ENCODE measurements at places on chromosomes 6 and 20.
A peak's percentile ranks its signal among the peaks of the same experiment; 100 is the strongest.

DNA sequence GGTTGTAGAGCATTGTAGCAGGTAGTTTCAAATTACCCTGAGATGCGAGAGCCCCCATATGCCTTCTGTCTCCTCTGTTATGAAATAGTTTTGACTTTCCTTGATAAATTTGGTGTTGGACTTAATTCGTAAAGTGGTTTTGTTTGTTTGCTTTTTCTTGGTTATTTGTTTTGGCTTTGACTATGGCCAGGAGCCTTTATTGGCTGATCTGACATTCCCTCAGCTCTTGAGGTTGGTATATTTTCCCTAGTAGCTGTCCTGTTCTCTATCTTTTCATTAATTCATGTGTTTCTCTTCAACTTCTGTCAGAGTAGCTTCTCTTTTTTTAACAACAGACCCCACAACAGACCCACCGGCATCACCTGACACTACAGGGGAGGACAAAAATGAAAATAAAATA, 457.4 kb upstream of the MANEA start:
- DNase-seq: no peak

DNA sequence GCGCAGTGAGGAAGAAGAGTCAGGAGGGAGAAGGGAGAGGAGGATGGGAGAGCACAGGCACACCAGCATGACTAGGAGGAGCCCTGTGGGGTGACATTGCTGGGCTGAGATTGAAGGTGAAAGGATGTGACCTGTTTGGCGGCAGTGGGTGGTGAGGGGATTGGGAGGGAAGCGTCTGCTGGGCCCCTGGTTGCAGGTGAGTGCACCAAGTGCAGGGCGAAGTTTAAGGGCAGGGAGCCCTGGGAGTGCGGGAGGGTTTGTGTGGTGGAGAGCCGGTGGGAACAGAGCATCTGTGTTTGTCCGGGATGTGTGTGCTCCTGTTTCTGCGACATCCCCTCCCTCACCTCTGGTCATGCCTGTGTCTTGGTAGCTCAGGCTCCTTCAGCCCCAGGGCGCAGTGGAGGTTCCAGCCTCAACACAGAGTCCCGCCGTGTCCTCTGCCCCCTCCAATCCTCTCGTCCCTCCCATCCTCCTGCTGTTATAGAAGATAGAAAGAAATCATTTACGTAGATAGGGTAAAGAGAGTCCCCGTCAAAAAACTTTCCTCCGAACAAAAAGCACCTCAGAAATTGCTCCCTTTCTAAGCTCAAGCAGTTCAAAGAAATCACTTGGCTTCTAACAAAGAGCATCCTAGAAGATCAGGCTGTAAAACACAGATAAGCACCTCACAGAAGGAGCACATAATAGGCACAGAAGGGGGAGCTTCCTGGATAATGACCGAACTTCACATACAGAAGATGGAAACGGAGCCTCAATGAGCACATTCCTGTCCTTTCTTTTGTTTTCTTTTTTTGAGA, 25.0 kb downstream of the ULBP1 start:
- no peak for DNase-seq

DNA sequence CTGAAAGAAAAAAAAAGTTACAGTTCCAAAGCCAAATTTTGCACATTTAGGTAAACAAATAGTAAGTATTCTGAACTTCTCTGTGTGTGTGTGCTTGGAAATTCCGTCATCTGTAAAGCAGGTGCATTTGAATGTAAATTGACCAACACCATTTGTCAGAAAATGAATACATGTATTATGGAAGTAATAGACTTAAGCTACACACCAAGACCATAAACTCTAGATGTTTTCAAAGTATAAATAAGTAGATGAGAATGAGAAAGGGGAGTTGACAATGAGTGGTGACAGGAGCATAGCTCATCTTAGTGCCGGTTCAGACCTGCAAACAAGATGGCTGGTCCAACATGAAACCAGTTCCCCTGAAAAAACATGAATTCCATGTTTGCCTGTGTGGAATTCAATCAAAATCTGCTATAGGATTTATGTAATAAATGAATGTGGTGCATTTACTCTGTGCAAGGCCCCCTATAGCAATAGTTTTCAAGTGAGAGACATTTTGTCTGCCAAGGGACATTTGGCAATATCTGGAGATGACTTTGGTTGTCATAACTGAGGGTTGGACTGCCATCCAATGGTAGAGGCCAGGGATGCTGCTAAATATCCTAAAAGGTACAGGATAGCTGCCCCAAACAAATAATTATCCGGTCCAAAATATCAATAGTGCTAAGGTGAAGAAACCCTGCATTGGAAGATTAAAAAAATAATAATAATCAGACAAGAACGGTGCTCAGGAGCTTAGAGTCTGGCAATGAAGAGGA, 11.0 kb upstream of the FILIP1 start:
- no peak for DNase-seq

- DNase-seq: no peak
These were observed 398.0 kb downstream of the PLCB1 start for GRCh38 chr20:8530022-8530421.

- DNase-seq: no peak
These were observed 367.8 kb upstream of the CDH4 start for GRCh38 chr20:60884277-60884676.

- no peak for DNase-seq
These were observed 187.1 kb upstream of the TCF21 start for GRCh38 chr6:133701633-133702331.

- no peak for DNase-seq
These were observed 65.3 kb downstream of the CTNNBL1 start for GRCh38 chr20:37759052-37759553.

GRCh38 chr6:52416629-52417151, 3.5 kb upstream of the EFHC1 start:
- DNase-seq: no peak

DNA sequence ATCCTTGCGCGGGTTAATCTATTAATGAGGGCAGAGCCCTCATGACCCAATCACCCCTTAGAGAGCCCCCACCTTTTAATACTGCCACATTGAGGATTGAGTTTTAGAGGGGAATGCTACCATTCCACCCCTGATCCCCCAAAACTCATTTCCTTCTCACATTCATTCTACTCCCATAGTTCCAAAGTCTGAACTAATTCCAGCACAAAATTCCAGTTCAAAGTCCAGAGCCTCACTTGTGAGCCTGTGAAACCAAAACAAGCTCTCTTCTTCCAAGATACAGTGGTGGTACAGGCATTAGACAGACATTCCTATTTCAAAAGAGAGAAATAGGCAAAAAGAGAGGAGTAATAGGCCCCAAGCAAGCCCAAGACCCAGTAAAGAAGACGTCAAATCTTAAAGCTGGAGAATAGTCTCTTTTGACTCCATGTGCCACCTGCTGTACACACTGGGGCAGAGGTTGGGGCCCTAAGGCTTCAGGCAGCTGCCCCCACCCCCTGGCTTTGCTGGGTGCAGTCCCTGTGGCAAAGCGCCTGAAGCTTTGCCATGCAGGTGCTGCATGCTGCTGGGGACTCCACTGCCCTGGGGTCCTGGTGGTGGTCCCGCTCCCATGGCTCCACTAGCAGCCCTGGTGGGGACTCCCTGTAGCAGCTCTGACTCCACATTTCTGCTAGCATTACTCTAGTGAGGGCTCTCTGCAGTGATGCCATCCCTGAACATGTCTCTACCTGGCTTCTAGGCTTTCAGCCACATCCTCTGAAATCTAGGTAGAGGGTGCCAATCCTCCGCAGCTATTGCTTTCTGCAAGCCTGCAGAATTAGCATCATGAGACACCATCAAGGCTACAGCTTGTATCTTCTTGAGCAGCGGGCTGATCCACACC, 41.3 kb downstream of the RSPH3 start:
- DNase-seq: peak; percentile 3

- no peak for DNase-seq
These were observed 380.4 kb downstream of the MMUT start for GRCh38 chr6:49082611-49083010.

DNA sequence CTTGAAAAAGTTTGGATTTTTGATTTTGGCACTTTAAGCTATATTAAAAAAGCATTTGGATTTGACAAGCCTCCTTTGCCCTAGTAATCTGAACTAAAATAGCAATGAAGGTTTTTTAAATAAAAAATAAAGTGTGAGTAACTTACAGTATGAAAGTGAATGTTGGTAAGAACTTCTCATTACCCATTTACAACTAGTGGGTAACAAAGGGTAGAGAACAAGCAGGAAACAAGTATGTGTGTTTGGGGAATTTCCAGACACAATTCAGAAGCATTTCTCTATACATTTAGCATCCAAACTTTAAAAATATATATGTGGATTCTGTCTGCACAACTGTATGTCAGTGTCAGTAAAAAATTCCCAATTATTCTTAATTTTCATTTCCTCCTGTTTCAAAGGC, 2.9 kb downstream of the TMEM30A start:
- no peak for DNase-seq

GRCh38 chr6:33426590-33427511, 7.0 kb downstream of the SYNGAP1 start:
- no peak for DNase-seq

DNA sequence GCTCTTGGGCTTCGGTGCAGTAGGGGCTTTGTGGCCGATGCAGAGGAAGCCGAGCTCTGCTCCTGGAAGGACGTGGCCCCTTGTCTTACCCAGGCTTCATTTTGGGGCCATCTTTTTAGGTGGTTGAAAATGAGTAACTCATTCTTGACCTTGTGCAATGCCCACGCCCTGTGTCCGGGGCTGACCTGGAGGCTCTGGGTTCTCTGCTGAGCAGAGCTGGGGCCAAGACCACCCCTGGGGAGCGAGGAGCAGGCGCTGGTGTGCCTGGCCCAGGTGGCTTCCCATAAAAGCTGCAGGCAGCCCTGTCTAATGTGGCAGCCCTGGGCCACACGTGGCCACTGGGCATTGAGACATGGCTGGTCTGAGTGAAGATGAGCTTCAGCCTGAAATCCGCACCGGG, 25.7 kb downstream of the NTSR1 start:
- DNase-seq: no peak

DNA sequence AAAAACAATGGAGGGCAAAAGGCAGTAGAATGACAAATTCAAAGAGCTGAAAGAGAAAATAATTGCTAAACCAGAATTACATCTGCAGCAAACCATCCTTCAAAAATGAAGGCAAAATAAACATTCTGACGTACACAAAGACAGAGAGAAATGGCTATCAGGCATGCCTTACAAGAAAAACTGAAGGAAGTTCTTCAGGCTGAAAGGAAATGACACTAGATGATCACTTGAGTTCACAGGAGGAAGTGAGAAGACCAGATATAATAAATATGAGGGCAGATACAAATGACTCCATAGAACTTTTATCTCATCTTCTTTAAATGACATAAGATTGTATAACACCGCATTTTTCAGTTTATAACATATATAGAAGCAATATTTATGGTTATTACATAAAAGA, 30.0 kb downstream of the DZANK1 start:
- DNase-seq: no peak

- no peak for DNase-seq
These were observed 40.6 kb upstream of the SLC22A16 start for GRCh38 chr6:110517034-110517433.

- DNase-seq: no peak
These were observed 115.5 kb upstream of the CST7 start for GRCh38 chr20:24833592-24833991.

- DNase-seq: no peak
These were observed 522.6 kb upstream of the MMS22L start for GRCh38 chr6:97805596-97805995.

Data from stimulated activated CD4-positive, alpha-beta T cell treated with anti-CD3 and anti-CD28 coated beads, Interleukin-12 subunit alpha, Interleukin-12 subunit beta, amount 100 ng/mL, for 4 hours (primary cell).